ENCODE measurements at places on chromosomes 1 and 21. TPM values are rescaled to one million over a fixed set of nuclear protein-coding genes. Genes with fewer than 3 reads are reported as not detected.

Gene FCRL2
- not detected for total RNA-seq

Gene CHIA
- not detected for total RNA-seq

Gene CDK18
- 32.0 TPM for total RNA-seq

Gene DNAJC28
- 0.81 TPM for total RNA-seq

Gene CNTN2
- total RNA-seq, result 0.15 TPM

All from HCT116 (cell line).